ENCODE measurements at places on chromosomes 4 and X. TPM values are rescaled to one million over a fixed set of nuclear protein-coding genes. Genes with fewer than 3 reads are reported as not detected.

- no peak for DNase-seq
- peak overlapping the region; percentile 68 for H3K27ac ChIP-seq
- peaks cover 40% of the 10 kb centered on the region for H3K4me1 ChIP-seq
- H3K4me3 ChIP-seq, result peak overlapping the region; percentile 15
- H3K36me3 ChIP-seq, result peaks cover 31% of the 10 kb centered on the region
These were observed 13.0 kb downstream of the RAP2C start for GRCh38 chrX:132206259-132206658.

GRCh38 chr4:183860731-183861130, 44.4 kb upstream of the STOX2 start:
- DNase-seq, result no peak
- H3K27ac ChIP-seq, result no peak overlapping the region
- peaks cover 45% of the 10 kb centered on the region for H3K27me3 ChIP-seq
- no peaks in the 10 kb centered on the region for H3K4me1 ChIP-seq
- H3K36me3 ChIP-seq, result no peaks in the 10 kb centered on the region
- no peak overlapping the region for H3K4me3 ChIP-seq

GRCh38 chr4:186095406-186095805, 9.1 kb upstream of the FAM149A start:
- H3K36me3 ChIP-seq, result no peaks in the 10 kb centered on the region
- DNase-seq, result no peak
- H3K27me3 ChIP-seq, result peaks cover 23% of the 10 kb centered on the region
- peaks cover 5% of the 10 kb centered on the region for H3K4me1 ChIP-seq
- no peak overlapping the region for H3K4me3 ChIP-seq

RHOXF2B gene
- total RNA-seq, result not detected

DNA sequence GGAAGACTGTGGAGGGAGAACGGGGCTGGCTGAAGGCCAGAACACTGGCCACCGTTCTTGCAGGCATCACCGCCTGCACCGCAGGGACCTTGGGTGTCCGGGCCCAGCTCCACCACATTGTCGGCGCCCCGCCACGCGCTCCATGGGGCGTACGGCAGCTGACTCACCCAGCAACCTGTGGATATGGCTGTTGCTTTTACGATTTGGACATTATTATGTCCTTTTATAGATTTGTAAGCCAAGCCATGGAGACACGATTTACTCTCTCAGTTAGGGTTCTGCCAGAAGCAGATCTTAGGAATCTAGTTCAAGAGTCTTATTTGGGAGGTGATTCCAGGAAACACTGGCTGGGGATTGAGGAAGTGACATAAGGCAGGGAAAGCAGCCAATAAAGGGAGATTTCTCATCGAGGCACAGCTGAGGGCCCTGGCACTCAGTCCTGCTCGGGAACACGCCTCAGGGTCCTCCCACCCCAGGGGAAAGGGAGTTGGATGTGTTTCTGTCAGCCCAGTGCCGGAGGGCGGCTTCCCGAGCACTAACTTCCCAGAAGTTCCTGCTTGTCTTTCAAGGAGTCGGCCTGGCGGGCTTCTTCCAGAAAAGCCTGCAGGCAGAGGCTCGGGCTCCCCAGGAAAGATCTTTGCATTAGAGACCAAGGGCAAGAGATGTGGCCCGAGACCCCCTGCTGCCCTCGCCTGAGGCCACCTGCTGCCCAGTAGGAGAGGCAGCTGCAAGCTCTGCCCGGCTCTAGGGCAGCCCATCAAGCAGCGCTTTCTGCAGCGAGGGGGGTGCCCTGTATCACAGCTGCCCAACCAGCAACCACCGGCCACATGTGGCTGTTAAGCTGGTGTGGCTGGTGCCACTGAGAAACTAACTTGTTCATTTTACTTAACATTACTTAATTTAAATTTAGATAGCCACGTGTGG, 52.9 kb downstream of the CRMP1 start:
- H3K36me3 ChIP-seq, result peaks cover 15% of the 10 kb centered on the region
- no peak overlapping the region for H3K4me3 ChIP-seq
- DNase-seq, result no peak
- H3K4me1 ChIP-seq, result no peaks in the 10 kb centered on the region
- H3K27ac ChIP-seq, result no peak overlapping the region

- peaks cover 27% of the 10 kb centered on the region for H3K27me3 ChIP-seq
- H3K36me3 ChIP-seq, result no peaks in the 10 kb centered on the region
- no peak overlapping the region for H3K4me3 ChIP-seq
- H3K27ac ChIP-seq, result no peak overlapping the region
- no peaks in the 10 kb centered on the region for H3K4me1 ChIP-seq
- no peak for DNase-seq
These were observed 68.7 kb downstream of the WFS1 start for GRCh38 chr4:6338175-6338950.

HPSE gene
- total RNA-seq, result 4.9 TPM

- H3K27ac ChIP-seq, result no peak overlapping the region
- no peak overlapping the region for H3K4me3 ChIP-seq
- H3K4me1 ChIP-seq, result peaks cover 13% of the 10 kb centered on the region
- no peak for DNase-seq
- no peaks in the 10 kb centered on the region for H3K36me3 ChIP-seq
- H3K27me3 ChIP-seq, result no peaks in the 10 kb centered on the region
These were observed 25.4 kb downstream of the SOWAHB start for GRCh38 chr4:76872556-76872955.

- DNase-seq, result no peak
- peaks cover 11% of the 10 kb centered on the region for H3K4me1 ChIP-seq
- no peaks in the 10 kb centered on the region for H3K27me3 ChIP-seq
- no peaks in the 10 kb centered on the region for H3K36me3 ChIP-seq
- H3K4me3 ChIP-seq, result no peak overlapping the region
- no peak overlapping the region for H3K27ac ChIP-seq
These were observed 95.2 kb downstream of the AMMECR1 start for GRCh38 chrX:110222497-110223257.

TMPRSS11B gene
- not detected for total RNA-seq

ZNF595 gene
- 5.8 TPM for total RNA-seq

KCNIP4 gene
- total RNA-seq, result 0.55 TPM

GRCh38 chr4:148514041-148514440, 71.8 kb upstream of the NR3C2 start:
- no peak for DNase-seq
- H3K4me3 ChIP-seq, result no peak overlapping the region
- no peak overlapping the region for H3K27ac ChIP-seq
- H3K36me3 ChIP-seq, result no peaks in the 10 kb centered on the region
- no peaks in the 10 kb centered on the region for H3K27me3 ChIP-seq

SLC9A7 gene
- total RNA-seq, result 1.2 TPM

DNA sequence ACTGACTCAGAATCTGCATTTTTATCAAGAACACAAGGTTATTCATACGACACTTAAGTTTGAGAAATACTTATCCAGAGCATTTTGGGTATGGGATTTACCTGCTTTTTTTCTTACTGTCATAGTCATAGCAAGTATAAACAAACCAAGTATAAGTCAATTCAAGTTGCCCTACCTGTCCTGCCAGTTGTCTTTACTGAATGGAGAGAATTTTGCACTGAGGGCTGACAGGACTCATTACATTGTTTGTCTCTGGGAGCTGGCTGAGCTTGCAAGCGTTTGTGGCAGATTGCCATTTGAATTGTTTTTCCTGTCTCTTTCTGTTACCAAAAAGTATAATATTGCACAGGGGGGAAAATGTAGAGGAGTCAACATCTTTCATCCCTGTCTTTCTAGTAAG, 278.9 kb upstream of the MAGEC2 start:
- no peak overlapping the region for H3K4me3 ChIP-seq
- no peaks in the 10 kb centered on the region for H3K27me3 ChIP-seq
- no peak overlapping the region for H3K27ac ChIP-seq
- H3K36me3 ChIP-seq, result no peaks in the 10 kb centered on the region
- no peak for DNase-seq
- H3K4me1 ChIP-seq, result no peaks in the 10 kb centered on the region

SHROOM3 gene
- total RNA-seq, result 3.8 TPM

DNA sequence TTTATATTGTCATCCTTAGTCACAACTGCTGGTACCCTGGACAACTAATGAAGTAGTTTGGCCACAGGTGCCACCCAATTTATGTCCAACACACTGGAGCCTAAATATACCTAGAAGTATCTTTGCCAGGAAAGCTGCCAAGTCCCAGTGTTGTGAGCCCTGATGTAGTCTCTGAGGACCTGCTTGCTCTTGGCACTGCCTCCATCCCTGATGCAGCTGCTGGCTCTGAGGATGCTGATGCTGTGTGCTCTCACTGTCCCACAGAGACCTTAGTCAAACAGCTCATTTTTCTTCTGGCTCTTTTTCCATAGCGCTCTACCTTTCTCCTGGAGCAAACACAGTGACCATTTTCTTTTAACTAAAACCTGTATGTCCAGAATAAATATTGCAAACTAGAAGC, 1535.4 kb upstream of the ADGRL3 start:
- peaks cover 11% of the 10 kb centered on the region for H3K27me3 ChIP-seq
- DNase-seq, result no peak
- no peak overlapping the region for H3K4me3 ChIP-seq
